Activated T-helper 1 cell treated with anti-CD3 and anti-CD28 coated beads, Interleukin-2, amount 50 U/mL, for 16 hours (primary cell): ENCODE measurements at places on chromosomes 11 and 22.

GRCh38 chr11:134481135-134481534, 69.1 kb upstream of the B3GAT1 start:
- no peak for DNase-seq

GRCh38 chr11:114607753-114608459, 12.3 kb upstream of the NXPE4 start:
- no peak for DNase-seq

DNA sequence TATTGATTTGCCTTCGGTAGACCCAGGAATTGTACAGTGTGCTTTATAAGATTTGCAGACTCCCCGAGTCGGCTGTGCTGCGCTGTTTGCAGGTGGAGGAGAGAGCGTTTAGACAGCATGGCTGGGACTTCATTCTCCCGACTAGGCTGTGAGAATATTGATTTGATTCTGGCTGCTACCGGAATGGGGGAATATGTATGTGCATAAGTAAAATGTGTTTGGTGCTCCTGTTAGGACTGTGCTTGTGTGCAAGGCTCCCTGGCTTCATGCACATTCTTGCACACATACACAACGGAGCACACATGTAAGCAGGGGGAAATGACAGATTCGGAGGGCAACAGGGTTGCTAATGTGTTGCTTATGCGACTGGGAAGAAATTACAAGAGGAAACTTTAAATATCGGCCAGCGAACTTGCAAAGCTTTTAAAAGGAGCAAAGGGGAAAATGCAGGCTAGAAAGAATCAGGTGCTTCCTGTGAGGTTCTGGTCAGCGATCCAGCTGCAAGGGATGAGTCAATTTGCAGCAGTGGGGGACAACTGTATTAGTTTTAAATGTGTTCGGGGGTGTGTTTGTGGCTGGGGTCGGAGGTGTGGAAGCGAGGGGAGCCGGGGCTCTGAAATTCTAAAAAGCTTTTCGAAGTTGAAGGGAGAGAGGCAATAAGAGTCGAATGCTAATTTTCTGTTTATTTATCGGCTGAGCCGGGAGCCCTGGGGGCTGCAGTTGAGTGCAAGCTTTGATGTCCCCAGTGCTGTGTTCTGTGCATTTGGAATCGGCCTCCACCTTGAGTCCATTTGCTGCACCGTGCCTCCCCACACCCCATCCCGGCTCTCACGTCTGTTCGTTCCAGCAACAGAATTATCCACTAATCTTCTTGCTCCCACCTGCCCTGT, 731 bp downstream of the NTM start:
- DNase-seq = no peak

GRCh38 chr11:95345651-95346050, 114.6 kb upstream of the SESN3 start:
- DNase-seq = no peak

GRCh38 chr22:44935724-44936123, 74.1 kb downstream of the PHF21B start:
- DNase-seq = no peak

DNA sequence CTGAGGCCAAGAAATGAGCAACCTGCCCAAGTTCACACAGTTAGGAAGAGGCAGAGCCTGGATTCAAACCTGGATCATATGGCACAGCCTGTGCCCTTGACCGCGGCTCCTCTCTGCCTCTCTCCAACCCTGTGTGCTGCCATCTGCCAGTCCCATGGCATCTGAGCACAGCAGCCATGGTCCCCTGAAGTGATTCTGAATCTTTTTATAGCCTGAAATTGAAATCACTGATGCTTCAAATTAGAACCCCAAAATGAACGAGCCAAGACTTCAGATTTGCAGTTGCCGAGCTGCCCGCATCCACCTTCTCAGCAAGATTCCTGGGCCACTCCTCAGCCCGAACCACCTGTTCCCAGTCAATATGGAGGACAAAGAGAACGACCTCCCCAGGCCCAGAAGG, 252.7 kb downstream of the CTTN start:
- DNase-seq = no peak

- no peak for DNase-seq
Measured at GRCh38 chr11:130022799-130023198, 20.2 kb upstream of the PRDM10 start.

DNA sequence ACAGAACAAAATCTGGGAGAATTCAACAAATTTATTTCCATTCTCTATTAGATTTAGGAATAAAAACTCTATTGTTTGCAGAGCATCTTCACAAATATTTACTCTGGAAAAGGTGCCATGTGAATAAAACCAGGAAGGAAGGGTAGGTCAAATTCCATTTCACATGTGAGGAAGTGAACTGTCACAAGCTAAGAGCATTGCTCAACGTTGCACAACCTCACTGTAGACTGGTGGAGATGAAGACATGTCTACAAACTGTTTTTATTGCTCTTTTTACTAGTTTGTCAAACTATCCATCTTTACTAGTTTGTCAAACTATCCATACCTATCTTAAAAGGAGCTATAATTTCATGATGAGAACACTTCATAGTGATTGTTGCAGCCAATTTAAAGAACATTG, 236.4 kb downstream of the CNTN5 start:
- no peak for DNase-seq

DNA sequence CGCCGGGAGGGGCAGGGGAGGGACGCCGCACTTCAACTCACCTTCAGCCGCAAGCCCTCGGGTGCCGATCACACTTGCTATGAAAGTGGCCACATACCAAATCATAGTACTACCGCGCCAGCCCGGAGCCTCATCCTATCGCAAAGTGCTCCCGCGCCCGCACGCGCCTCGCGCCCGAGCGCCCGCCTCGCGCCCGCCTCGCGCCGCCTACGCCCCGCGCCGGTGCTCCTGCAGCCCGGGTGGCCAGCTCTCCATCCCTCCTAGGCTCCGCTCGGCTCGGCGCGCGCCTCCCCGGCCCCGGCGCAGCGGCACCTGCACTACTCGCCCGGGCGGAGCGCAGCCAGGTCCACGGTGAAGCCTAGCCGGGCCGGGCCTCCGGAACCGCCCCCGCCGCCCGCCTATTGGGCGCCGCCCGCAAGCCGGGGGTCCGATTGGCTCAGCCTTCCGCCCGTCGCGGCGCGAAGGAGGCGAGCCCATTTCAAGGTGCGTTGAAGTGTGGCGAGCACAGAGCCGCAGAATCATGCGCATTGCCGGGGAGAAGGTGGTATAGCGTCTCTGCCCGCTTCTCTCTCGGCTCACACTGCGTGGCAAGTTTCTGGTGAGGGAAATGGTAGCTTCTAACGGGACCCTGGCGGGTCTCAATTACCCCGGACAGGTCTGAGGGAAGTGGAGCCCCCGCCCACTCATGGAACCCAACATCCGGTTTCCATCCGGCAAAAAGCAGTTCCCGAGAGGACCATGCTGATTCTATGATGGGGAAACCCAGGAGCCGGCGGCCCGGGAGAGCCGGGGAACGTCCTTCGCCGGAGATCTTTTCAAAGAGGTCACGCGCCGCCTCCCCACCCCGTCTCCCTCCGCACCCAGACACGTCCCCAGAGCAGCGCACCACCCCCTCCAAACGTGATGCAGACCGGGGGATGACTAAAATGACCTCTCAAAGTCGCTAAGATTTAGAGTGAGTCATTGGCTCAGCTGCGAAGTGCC, at the start of gene IGSF9B:
IGSF9B (minus strand) TSS at position 319 of the 984 bp plus-strand sequence; CDS start at position 105, 214 bp downstream.
- peak; percentile 85 for DNase-seq

- no peak for DNase-seq
Measured at GRCh38 chr11:47915783-47916182, 64.6 kb upstream of the PTPRJ start.

GRCh38 chr11:26914968-26915367, 78.9 kb upstream of the FIBIN start:
- no peak for DNase-seq
